ENCODE measurements at places on chromosomes 1 and 21.

- DNase-seq = no peak
Measured at GRCh38 chr1:177256153-177257075, 85.7 kb downstream of the BRINP2 start.

- no peak for DNase-seq
Measured at GRCh38 chr1:236576004-236576403, 28.3 kb downstream of the HEATR1 start.

- DNase-seq = no peak
Measured at GRCh38 chr1:8107897-8108296, 81.8 kb upstream of the ERRFI1 start.

DNA sequence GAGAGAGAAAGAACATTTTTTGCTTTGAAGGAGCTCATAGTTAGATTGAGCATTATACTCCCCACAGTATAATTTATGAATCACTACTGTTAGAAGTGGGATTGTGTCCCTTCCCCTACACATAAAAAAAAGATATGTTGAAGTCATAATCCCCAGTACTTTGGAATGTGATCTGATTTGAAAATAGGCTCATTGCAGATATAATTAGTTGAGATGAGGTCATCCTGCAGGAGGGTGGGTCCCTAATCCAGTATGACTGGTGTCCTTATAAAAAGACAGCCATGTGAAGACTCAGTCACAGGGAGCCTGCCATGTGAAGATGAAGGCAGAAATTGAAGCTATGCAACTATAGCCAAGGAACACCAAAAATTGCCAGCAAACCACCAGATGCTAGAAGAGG, 76.4 kb downstream of the TGFB2 start:
- DNase-seq = no peak

GRCh38 chr1:155859881-155860871, 809 bp downstream of the SYT11 start:
- peak; percentile 79 for DNase-seq

DNA sequence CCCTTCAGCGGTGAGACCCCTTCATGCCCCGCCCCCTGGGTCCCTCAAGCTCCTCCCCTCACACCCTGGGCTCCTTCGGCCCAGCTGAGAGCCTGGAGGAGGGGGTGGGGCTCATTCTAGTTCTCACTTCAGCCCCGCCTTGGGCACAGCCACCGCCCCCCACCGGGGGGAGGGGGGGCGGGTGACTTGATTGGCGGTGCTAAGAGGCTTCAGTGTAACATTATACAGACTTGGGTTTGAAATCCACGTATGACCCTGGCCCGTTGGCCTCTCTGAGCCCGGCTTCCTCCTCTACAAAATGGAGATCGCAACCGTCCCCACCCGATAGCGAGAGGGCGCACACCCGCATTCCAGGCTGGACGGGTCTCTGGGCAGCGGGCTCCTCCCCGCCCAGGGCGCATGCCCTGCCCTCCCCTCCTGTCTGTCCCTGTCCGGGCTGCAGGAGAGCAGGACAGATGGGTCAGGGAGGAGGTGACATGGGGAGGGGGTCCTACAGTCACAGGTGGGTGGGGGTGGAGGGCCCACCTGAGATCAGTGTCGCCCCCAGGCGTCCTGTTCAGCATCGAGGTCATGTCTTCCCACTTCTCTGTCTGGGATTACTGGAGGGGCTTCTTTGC, 5.1 kb downstream of the CLCNKB start:
- no peak for DNase-seq

DNA sequence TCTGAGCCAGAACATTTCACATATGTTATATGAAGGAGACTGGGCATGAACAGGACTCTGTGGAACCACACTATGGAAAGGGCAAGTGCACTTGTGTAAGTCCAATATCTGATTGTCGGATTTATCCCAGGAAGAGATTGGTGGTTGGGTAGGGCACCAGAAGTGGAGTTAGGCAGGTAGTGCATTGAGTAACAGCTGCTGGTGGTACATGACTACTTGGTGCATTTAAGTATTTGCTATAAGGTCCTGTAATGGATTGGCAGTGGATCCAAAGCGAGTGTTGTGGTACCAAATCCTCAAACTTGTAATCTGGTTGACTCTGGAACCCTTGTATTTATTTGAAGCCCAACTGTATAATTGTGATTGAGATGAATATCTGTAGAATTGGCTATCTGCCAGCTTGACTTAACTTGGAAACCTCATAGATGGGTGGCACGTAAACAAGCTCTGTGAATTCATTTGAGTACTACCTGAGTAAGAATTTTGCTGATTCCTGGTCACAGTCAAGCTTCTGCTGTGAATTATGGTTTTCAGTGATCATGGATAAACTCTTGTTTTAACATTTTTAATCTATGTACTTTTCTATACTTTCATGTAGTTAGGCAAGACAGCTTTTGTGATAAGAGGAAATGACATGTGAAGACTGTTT, 21.1 kb downstream of the UBAP2L start:
- DNase-seq = no peak

DNA sequence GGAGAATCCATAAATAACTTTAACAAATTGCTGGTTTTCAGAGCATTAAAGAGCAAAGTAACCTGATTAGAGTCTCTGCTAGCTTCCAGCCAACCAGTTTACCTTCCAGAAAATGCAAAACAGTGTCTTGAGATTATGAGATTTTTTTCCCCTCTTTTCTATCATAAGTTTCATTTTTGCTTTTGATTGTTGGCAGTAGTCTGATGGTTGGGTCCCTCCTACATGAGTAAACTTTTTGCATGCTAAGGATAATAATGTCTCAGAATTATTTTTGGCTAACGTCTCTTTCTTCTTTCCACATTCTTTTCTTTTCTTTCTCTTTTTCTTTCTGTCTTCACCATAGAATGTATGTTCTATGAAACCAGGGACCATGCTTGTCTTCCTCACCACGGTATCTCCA, 6.3 kb upstream of the ADAMTS5 start:
- DNase-seq = no peak

DNA sequence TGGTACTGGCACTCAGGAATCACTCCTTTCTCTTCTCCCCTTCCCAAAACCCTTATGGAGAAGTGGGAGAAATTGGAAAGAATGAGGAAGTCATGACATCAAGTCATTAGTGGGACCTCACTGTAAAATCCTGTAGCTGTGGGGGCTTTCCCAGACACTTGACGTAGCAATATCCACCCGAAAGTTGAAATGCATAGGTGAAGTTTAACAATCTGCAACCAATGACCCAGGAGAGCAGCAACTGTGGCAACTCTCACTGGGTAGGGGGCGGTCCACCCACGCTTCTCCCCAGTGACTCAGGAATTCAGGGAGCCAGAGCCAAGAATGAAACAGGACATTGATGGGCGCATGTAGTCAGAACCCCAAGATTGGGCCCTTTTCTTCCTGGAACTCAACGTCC, 27.0 kb downstream of the ABCA4 start:
- no peak for DNase-seq

GRCh38 chr1:162397039-162397448, 14.9 kb downstream of the SH2D1B start:
- no peak for DNase-seq

- DNase-seq = no peak
Measured at GRCh38 chr1:45335855-45336324, 4.1 kb upstream of the TOE1 start.

DNA sequence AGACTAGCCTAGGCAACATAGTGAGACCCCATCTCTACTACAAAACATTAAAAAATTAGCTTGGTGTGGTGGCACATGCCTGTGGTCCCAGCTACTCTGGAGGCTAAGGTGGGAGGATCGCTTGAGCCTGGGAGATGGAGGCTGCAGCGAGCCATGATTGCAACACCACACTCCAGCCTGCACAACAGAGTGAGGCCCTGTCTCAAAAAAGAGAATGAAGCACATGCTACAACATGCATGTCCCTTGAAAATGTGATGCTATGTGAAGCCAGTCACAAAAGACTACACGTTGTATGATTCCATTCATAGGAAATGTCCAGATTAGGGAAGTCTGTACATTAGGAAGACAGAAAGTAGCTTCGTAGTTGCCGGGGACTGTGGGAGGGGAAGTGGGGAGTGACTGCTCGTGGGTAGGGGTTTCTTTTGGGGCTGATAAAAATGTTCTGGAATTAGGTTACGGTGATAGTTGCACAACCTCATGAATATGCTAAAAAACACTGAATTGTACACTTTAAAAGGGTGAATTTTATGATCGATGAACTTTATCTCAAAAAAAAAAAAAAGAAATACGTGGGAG, 202.1 kb downstream of the KAZN start:
- DNase-seq = no peak

DNA sequence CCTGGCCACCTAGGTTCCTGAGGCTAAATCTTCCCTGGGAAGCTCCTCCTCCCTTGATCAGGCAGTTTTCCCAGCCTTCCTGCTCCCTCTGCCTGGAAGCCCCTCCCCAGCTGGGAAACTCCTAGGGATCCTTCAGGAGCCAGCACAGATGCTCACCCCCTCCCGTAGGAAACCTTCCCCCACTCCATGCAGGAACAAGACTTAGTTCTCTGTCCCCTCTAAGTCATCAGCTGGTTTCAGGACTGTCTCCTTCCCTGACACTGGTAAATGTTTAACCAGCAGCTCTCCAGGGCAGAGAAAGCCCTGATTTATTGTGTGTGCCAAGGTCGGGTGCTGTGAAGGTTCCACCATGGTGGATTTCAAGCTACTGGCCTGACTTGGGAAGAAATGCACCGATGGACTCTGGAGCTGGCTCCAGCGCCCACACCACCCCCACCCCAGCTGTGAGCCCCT, 25.0 kb downstream of the TTC39A start:
- no peak for DNase-seq

DNA sequence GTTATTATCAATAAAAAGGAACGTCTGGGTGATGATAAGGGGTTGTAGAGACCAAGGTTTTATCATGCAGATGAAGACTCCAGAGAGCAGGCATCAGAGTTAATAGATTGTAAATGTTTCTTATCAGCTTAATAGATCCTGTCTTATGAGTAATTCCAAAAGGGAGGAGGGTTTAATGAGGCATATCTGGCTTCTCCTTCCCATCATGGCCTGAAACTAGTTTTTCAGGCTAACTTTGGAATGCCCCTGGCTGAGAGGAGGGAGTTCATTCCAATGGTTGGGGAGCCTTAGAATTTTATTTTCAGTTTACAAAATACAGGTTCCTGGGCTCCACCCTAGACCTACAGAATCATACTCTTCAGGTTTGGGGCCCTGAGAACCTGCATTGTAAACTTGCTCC, 13.5 kb downstream of the PLA2G2D start:
- DNase-seq = no peak

DNA sequence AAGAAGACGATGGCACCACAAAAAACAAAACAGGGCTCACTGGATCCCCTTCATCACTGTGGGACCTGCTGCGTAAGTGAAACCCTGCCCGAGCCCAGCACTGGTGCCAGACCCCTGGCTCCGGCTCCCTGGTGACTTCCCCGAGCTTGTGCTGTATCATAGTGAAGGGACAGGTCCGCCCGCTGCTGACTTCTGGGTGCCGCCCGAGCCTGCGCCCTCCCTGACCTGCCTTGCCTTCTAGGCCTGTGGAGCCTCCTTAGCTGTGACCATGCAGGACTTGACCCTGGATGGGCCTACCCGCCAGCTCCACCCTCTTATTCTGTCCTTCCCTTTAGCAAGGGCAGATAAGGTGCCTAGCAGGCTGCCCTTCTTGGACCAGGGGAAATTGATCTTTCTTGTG, 7.9 kb downstream of the TEX35 start:
- DNase-seq = no peak

- no peak for DNase-seq
Measured at GRCh38 chr1:113747376-113747775, 11.9 kb downstream of the PHTF1 start.

GRCh38 chr21:16072737-16073136, 343.0 kb downstream of the USP25 start:
- no peak for DNase-seq

- no peak for DNase-seq
Measured at GRCh38 chr1:28417441-28417922, 47.9 kb downstream of the PHACTR4 start.

- no peak for DNase-seq
Measured at GRCh38 chr1:57277681-57278080, 146.2 kb downstream of the DAB1 start.

DNA sequence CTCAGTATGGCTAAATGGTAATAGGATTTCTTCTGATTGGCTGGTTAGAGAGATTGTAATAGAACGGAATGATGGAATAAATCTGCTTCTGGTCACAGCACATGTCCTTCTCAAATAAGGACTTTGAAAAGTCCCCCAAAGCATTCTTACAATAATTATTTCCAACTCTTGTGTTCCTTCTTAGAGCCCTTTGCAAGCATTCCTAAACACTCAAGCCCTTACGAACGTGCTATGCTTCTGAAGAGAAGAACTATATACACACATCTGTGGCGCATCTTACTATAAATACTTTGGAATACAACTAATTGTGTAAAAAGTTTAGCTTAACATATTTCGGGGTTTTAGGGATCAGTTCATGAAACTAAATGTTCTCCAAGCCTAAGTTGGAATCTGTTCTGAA, 25.6 kb downstream of the CLIC4 start:
- no peak for DNase-seq

- no peak for DNase-seq
Measured at GRCh38 chr1:181124291-181124751, 35.8 kb downstream of the IER5 start.

GRCh38 chr1:76291737-76292136, 217.2 kb downstream of the ST6GALNAC3 start:
- no peak for DNase-seq

DNA sequence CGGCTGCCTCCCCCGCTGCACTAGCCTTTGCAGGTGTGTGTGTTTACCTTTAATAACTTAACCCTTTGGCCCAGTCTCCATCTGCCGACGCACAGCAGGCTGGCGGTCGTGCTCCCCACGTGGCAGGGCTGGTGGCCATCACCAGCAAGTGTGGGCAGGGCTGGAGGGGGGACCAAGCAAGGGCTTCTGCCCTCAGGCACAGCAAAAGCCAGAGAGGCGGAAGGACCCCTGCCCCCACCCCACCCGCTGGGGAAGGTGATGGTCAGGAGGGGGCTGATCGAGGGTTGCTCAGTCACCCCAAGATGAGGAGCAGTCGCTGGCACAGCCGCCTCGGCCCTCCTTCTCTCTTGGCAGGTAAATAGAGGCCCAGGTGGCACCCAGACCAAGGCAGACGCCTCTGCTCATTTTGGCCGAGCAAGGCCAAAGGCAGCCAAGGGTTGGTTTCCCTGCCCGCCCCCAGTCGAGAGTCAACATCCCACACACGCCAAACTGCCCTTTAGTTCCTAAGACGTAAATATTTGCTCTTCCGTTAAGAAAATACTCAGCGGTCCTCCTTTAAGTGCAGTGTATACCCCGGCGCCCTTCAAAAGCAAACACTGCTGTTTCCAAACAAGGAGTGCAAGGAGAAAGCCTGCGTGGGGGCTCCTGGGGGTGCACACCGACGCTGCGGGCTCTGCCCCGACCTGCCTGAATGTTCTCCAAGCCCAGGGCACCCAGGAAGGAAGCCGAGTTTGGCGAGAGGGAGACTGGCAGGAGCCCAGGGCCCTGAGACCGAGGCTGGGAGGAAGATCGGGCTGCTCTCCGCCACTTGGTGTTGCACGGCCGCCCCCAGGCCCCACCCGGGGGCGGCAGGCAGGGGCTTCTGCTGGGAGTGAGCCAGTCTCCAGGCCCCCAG, 82.7 kb downstream of the SIK1 start:
- no peak for DNase-seq

GRCh38 chr1:67607699-67608098, 77.3 kb upstream of the GADD45A start:
- DNase-seq = no peak

GRCh38 chr1:81432654-81433109, 368.1 kb upstream of the ADGRL2 start:
- DNase-seq = no peak

- no peak for DNase-seq
Measured at GRCh38 chr1:12692967-12693782, 22.7 kb upstream of the AADACL3 start.

Measured in NCI-H2081 treated with DMSO at 0.1 percent for 48 hours (cell line).